ENCODE measurements at places on chromosomes 1 and 21. TPM values are rescaled to one million over a fixed set of nuclear protein-coding genes. Genes with fewer than 3 reads are reported as not detected.

HHAT gene
- total RNA-seq: 2.3 TPM

PGLYRP4 gene
- not detected for total RNA-seq

NMNAT2 gene
- total RNA-seq: under 0.01 TPM

SPRR5 gene
- not detected for total RNA-seq

SPRR1B gene
- not detected for total RNA-seq

ACTA1 gene
- not detected for total RNA-seq

KCNJ9 gene
- under 0.01 TPM for total RNA-seq

CYP4X1 gene
- total RNA-seq: not detected

KCNK2 gene
- 6.4 TPM for total RNA-seq

- DNase-seq: peak; percentile 2
- H3K4me3 ChIP-seq: no peak overlapping the region
- no peaks in the 10 kb centered on the region for H3K36me3 ChIP-seq
- no peaks in the 10 kb centered on the region for H3K4me1 ChIP-seq
These were observed 12.5 kb upstream of the ANKRD45 start for GRCh38 chr1:173682184-173682583.

DNA sequence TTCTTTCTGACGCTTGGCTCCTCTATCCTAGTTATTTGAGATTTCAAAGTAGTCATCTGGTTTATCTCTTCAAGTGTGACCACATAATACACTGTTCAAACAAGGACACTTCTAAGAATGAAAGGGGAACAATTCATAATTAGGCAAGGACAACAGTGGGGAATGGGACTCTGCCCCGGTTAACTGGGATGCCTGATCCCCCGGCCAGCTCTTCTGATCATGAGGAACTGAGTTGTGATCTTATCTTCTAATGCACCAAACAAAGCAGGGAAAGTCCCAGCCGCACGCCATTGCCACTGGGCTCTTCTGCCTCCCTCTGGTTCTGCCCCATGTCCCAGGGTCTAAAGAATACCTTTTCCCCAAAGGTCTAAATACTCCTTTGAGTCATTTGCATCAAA, 158.2 kb upstream of the IRF2BP2 start:
- no peak overlapping the region for H3K27ac ChIP-seq
- no peak overlapping the region for H3K4me3 ChIP-seq
- H3K27me3 ChIP-seq: no peaks in the 10 kb centered on the region

GRCh38 chr1:162276493-162276892, 100.2 kb downstream of the SPATA46 start:
- H3K36me3 ChIP-seq: no peaks in the 10 kb centered on the region
- peak; percentile 31 for DNase-seq
- H3K27ac ChIP-seq: no peak overlapping the region
- no peaks in the 10 kb centered on the region for H3K4me1 ChIP-seq

DNA sequence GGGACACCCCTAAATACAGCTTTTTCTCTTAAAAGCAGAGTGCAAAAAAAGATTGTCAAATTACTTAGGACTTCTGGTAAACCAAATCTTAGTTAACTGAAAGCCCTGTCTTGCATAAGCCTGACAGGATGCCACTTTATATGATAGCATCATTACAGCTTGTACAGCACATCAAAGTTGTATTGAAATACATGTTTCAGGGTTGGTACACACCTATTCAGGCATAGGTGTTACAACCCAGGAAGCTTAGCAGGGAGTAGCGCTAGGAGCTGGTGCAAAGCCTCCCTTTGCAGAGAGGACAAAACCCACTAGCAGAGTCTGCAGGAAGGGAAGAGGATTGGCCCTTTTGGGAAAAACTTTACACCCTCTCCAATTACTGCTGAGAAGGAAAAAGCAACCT, 258.9 kb upstream of the SGIP1 start:
- H3K36me3 ChIP-seq: no peaks in the 10 kb centered on the region
- H3K4me1 ChIP-seq: peaks cover 10% of the 10 kb centered on the region
- H3K27me3 ChIP-seq: no peaks in the 10 kb centered on the region
- H3K27ac ChIP-seq: no peak overlapping the region
- H3K4me3 ChIP-seq: no peak overlapping the region
- no peak for DNase-seq

- no peaks in the 10 kb centered on the region for H3K27me3 ChIP-seq
- H3K4me3 ChIP-seq: no peak overlapping the region
- peaks cover 27% of the 10 kb centered on the region for H3K4me1 ChIP-seq
- H3K27ac ChIP-seq: no peak overlapping the region
- DNase-seq: peak; percentile 45
These were observed 62.2 kb upstream of the SLC44A3 start for GRCh38 chr1:94757931-94758330.

DNA sequence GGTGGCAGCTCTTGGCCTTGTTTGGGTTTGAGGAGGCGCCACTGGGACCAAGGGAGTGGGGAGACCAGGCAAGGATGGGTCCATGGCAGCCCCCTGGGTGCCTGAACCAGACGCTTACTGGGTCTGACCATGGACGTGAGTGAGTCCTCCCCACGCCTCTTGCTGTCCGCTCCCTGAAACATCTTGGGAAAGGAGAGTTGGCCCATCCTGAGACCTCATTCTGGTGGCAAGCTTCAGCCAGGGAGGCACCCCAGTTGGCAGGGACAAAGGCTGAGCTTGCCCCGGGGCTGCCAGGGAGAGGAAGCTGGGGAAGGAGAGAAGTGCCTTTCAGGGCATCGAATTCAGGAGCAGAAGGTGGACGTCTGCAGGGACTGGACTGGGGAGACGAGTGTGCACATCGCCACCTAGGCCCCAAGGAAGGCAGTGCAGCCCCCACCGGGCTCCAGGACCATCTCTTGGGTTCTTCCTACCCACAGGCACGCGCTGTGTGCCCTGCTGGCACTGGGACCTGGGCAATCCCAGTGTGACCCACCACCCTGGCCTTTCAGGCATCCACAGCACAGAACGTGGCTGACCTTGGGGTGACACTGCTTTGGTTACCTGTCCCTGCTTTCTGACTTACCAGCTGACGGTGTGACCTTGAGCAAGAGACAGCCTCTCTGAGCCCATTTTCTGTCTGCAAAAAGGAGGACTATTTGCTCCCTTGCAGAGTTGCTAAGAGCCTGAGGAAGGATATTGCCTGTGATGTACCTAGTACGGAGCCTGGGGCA, 132.9 kb upstream of the WNT4 start:
- no peak overlapping the region for H3K4me3 ChIP-seq
- H3K27ac ChIP-seq: no peak overlapping the region
- no peaks in the 10 kb centered on the region for H3K27me3 ChIP-seq
- no peaks in the 10 kb centered on the region for H3K4me1 ChIP-seq
- DNase-seq: peak; percentile 47
- H3K36me3 ChIP-seq: no peaks in the 10 kb centered on the region

GRCh38 chr1:21216835-21217811, 40.4 kb upstream of the EIF4G3 start:
- peak; percentile 45 for DNase-seq
- peaks cover 2% of the 10 kb centered on the region for H3K4me1 ChIP-seq
- no peaks in the 10 kb centered on the region for H3K27me3 ChIP-seq
- H3K36me3 ChIP-seq: peaks cover 29% of the 10 kb centered on the region

DNA sequence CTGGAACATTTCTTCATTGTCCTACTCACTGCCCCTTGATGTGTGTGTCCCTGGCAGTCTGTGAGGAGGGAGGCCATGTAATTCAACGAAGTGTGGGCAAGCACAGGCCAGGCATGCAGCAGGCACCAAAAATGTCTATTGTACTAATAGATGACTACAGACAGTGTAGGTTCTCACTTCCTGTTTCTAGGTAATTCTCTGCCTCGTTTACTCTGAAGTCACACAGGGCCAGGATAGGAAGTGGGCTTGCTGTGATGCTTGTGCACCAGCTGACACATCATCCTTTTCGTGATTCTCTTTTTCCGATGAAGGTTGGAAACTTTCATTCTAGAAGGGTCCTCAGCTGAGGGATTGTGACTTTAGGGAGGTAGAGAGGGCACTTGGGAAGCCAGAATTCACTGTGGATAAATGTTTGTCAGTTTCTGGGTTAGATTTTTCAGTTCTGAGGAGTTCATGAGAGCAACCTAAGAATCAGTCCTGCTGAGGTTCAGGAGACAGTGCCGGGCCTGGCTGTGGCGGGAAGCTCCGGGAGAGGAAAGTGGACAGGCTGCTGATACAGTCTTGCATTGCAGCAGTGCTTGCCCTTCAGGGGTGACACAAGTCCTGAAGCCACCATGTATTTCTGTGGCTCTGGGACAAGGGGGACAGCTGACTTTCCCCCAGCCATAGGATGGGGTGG, 4.3 kb upstream of the CSF1 start:
- H3K36me3 ChIP-seq: no peaks in the 10 kb centered on the region
- peaks cover 4% of the 10 kb centered on the region for H3K4me1 ChIP-seq
- peaks cover 2% of the 10 kb centered on the region for H3K27me3 ChIP-seq
- H3K4me3 ChIP-seq: no peak overlapping the region

GRCh38 chr1:23537296-23537973, 6.4 kb upstream of the E2F2 start:
- H3K27ac ChIP-seq: no peak overlapping the region
- H3K4me3 ChIP-seq: no peak overlapping the region
- no peaks in the 10 kb centered on the region for H3K27me3 ChIP-seq
- peaks cover 2% of the 10 kb centered on the region for H3K4me1 ChIP-seq
- no peaks in the 10 kb centered on the region for H3K36me3 ChIP-seq

DNA sequence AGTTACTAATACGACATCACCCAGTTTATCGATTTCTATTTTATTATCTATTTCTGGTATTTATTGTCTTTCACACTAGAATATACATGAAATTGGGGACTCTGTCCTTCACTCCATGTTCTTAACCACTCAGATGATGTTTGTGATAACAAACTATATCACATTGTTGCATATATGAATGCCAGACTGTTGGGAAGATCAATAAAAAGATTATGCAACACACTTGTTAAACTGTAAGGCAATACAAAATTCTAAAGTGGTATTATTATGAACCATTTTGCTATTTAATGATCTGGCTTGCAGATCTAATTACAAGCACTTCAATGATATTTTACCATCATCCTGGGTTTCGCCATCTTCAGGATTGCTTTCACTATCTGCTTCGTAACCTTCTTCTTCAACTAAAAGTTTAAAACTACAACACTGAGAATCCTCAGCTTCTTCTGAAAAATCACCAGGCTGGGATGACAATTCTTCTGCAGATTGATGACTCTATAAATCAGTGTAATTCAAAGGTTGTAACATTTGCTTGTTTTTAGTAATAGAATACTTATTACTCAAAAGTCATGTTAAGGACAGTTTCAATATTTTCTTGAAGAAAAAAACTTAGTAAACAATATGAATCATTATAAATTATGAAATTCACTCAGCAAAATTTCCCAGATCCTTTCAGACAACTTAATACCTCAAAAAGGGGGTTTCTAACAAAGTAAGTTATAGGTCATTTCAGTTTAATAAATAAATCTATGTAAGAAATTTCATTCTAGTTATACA, 63.9 kb downstream of the LYST start:
- no peak overlapping the region for H3K27ac ChIP-seq
- H3K4me3 ChIP-seq: no peak overlapping the region
- no peaks in the 10 kb centered on the region for H3K27me3 ChIP-seq
- H3K4me1 ChIP-seq: no peaks in the 10 kb centered on the region

GRCh38 chr1:30696831-30697230, 26.6 kb downstream of the MATN1 start:
- H3K27ac ChIP-seq: no peak overlapping the region
- H3K4me3 ChIP-seq: no peak overlapping the region
- DNase-seq: no peak
- no peaks in the 10 kb centered on the region for H3K27me3 ChIP-seq

DNA sequence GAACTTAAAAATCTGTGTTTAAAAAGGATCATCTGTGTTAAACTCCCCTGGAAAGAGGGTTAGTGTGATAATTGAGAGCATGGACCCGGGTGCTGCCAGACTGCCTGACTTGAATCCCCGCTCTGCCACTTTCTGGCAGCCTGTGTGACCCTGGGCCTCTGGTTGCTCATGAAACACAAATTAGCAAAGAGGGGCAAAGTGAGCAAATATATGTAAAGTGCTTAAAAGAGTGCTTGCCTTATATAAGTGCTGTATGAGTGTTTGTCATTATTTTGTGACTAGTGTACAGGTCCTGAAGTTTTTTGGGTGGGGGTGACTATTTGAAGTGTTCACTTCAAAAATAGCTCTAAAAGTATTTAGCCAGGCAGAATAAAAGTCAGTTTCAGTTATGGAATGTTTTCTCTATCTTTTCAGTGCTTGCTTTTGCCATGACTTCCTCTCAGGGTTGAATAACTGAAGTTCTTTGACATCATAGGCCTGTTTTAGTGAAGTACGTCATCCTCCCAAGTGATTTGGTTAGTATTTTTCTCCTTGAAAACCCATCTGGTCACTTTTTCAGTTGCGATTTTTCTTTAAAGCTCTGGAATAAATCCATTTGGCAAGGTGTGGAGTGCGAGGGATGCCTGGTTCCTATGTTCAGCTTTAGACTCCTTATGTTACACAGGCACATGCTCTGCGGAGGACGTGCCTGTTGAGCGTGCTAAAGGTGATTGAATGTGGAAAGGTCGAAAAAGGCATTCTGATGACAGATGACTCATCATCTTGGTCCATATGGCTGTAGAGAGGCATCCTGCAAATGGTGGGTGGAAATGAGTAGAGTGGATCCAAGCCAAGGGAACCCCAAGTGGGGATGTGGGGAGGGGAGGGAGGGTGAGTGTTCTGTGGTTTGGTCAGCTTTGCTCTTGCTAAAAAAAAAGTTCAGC, 47.8 kb downstream of the AK4 start:
- H3K4me1 ChIP-seq: no peaks in the 10 kb centered on the region
- no peaks in the 10 kb centered on the region for H3K27me3 ChIP-seq
- H3K4me3 ChIP-seq: no peak overlapping the region
- H3K36me3 ChIP-seq: no peaks in the 10 kb centered on the region

DNA sequence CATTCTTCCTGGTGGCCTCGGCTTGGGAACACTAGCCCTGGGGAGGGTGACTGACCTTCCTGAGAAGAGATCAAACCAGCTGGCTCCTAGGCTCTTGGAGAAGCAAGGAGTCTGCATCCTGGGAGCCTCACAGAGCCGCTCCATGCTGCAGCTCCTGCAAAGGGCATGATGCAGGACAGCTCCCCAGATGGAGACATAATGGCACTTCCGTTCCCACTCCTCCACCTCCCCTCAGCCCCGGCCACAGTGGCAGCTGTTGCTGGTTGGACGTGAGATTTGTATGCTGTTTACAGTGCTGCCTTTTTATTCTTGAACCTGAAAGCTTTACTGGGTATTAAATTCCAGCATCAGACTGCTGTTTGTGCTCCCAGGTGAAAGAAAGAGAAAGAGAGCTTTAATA, 83.7 kb upstream of the CTTNBP2NL start:
- H3K4me3 ChIP-seq: no peak overlapping the region
- H3K27me3 ChIP-seq: peaks cover 7% of the 10 kb centered on the region
- no peak for DNase-seq
- no peak overlapping the region for H3K27ac ChIP-seq

- H3K4me1 ChIP-seq: no peaks in the 10 kb centered on the region
- DNase-seq: no peak
- H3K4me3 ChIP-seq: no peak overlapping the region
- H3K27me3 ChIP-seq: peaks cover 4% of the 10 kb centered on the region
- no peaks in the 10 kb centered on the region for H3K36me3 ChIP-seq
- H3K27ac ChIP-seq: no peak overlapping the region
These were observed 1.8 kb upstream of the C1orf74 start for GRCh38 chr1:209786146-209786545.

Measured in fibroblast of lung (primary cell).